ENCODE measurements at places on chromosomes 3 and 15.

DNA sequence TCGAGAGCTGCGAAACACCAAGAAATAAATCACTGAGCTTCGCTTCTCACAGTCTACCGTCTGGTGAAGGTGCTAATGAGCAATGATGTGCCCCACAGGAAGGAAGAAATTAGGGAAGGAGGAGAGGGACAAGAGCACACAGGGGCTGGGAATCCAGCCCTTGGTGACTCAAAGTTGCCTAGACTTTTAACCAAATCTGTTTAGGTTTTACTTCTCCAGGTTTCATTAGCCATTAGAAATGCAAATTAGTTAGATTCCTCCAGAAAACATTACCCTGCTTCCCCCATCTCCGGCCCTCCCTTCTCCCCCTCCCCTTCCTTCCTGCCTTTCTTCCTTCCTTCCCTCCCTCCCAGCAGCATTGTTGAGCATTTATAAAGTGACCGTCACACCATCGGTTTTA lies 59.3 kb upstream of the UBE2E1 start:
- DNase-seq: no peak

- DNase-seq: no peak
These were observed 32.9 kb upstream of the ALG1L2 start for GRCh38 chr3:130048726-130049125.

GRCh38 chr3:72595376-72595775 lies 252.9 kb downstream of the SHQ1 start:
- no peak for DNase-seq

- DNase-seq: no peak
These were observed 139.6 kb downstream of the CMSS1 start for GRCh38 chr3:99957151-99957796.

DNA sequence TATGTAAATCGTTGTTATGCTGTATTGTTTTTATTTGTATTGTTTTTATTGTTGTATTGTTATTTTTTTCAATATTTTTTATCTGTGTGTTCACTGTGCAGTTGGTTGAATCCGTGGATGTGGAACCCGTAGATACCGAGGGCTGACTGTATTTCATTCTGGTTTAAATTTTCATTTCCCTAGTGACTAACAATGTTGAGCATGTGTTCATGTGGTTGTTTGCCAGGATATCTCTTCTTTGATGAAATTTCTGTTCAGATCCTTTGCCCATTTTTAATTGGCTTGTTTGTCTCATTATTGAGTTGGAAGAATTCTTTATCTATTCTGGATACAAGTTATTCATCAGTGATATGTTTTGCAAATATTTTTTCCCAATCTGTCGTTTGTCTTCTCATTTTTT lies 29.7 kb downstream of the STOML1 start:
- DNase-seq: no peak

DNA sequence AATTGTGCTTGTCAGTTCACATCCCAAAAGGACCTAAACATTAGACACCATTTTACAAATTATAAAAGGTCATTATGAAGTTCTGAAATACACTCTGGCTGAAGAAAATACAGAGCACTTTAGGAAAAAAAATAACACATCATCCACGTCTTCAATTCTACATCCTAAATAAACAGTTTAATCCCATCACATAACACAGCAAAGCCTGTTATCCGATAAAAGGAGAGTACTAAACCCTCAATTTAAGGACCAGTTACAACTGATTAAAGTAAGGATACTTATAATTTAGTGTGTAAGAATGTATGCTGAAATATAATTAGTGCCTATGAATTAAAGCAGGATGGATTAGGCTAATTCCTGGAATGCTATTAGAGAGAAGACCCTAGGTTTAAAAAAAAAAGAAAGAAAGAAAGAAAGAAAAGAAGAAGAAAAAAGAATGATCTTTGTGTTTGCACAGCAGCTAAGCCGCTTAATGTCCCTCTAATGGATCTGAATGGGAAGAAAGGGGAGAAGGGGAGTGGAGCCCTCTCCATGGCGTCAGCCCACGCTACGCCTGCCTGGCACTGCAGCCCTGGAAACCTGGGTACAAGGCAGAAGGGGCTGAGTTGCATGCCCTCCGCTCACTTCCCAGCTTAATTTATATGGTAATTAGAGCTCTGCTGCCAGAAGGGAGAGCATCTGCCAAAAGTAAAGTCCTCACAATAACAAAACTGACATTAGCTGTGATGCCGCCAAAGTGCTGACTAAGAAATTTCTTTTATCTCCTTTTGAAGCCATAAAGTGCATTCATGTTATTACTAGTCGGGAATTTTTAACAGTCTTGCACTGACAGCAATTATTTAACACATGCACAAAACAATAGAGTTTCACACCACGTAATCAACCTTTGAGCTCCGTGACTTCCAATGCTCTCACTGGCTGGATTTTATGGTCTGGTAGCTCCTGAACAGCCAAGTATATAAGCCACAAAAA lies 90.0 kb downstream of the FSIP1 start:
- DNase-seq: no peak

- DNase-seq: no peak
These were observed 283.2 kb upstream of the SUCLG2 start for GRCh38 chr3:67937498-67938118.

DNA sequence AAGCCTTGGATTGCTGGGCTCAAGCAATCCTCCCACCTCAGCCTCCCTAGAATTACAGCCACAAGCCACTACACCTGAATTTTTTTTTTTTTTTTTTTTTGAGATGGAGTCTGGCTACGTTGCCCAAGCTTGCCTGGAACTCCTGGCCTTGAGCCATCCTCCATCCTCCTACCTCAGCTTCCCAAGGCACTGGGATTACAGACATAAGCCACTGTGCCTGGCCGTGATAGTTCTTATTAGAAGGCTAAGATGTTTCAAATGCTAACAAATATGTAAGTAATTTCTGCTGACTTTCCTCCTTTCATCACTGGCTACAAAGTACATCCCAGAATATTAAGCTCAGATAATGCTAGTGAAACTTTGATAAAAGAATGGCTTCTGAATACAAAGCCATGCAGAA lies 5.7 kb upstream of the SETMAR start:
- DNase-seq: no peak

- no peak for DNase-seq
These were observed 63.5 kb downstream of the EPHB1 start for GRCh38 chr3:134858441-134859035.

DNA sequence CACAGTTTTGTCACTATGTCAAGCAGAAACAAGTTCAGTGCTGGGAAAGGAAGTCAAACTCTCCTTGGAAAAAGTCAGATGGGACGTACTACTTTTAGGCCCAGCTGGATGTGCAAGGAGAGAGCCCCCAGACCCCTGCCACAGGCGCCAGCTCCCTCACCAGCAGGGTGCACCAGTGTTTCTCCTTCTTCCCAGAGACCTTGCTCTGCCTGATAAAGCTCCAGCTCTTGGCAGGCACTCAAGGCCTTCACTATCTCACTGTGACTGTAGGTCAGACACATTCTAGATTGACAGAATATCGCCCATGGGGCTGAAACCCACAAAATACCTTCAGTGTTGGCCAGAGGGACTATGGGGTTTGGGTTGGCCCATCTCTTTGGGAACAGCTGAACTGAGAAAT lies 54.8 kb upstream of the CHRNB4 start:
- DNase-seq: no peak

GRCh38 chr3:114411811-114412803 lies 118.3 kb downstream of the TIGIT start:
- no peak for DNase-seq

GRCh38 chr15:90762109-90762508 lies 45.0 kb downstream of the BLM start:
- no peak for DNase-seq

GRCh38 chr15:93202405-93202804 lies 113.4 kb upstream of the RGMA start:
- no peak for DNase-seq

GRCh38 chr3:13525827-13526625 lies 22.9 kb upstream of the FBLN2 start:
- DNase-seq: no peak

DNA sequence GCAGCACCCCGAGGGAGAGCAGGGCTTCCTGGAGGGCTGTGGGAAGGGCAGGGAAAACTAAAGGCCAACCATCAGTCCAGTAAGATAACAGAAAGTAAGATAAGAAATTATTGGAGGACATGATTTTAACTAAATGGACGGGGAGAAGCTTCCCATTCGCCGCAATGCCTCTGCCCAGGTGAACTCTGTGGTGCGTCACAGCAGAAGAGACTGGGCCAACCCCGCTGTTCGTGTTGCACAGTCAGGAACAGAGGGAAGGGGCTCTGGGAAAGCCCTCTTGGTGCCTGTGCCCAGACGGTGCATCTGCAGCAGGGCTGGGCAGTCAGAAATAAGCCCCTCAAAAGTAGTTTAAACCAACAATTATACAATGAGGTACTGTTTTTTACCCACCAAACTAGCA lies 284.1 kb downstream of the OCA2 start:
- DNase-seq: no peak

DNA sequence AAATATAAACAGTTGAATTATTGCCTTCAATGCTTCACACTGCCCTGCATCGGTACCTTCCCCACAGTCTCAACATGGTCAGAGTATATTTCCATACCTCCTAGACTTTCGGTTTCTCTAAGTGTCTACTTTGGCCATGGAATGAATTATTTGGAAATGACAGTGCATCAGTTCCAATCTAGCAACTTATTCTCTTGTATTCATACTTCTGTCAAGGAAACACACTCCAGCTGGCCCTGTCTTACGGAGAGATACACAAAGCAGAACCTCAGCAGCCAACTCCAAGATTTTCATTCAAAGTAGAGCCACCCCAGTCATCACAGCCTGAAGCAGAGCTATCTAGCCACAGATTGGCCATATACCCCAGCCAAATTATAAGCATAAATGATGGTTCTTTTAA lies 518.4 kb upstream of the UBE2E2 start:
- DNase-seq: no peak

- no peak for DNase-seq
These were observed 10.7 kb downstream of the BMF start for GRCh38 chr15:40097968-40098476.

DNA sequence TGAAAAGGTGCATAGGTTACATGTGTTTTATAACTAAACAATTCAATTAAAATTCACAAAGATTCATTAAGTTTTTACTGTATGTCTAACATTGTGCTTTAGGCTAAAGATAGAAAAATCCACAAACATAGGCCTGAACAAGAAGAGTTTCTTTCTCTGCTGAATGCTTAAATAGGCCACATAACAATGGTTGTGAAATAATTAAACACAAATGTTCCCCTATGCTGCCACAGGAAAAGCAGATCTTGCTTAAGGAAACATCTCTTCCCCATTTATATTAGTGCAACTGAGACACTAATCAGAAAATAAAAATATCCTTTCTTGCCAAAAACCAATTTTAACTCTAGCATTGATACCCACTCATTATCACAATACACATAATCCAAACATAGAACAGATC lies 725.4 kb upstream of the DPPA4 start:
- DNase-seq: no peak

GRCh38 chr3:171286580-171287249 lies 173.5 kb downstream of the TNIK start:
- DNase-seq: no peak

DNA sequence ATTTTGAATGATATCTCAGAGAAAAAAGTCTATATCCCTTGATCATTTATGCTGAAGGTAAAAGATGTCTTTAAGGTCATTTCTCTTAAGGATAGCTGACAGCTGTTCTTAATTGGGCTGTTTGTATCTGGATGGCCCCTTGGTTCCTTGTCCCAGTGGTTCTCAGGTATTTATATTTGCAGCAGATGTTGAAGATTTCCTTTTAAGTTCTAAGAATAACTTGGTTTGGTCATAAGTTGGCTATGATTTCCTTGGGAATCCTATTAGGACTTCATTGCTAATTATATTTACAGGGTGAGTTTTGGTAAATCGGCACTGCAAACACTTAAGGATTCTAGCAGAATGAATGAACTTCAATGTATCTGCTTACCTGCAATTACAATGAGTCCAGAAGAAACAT lies 460.4 kb upstream of the SGO1 start:
- no peak for DNase-seq

- DNase-seq: no peak
These were observed 71.5 kb downstream of the SEMA5B start for GRCh38 chr3:122955916-122956692.

- no peak for DNase-seq
These were observed 57.8 kb downstream of the GRIP2 start for GRCh38 chr3:14482271-14482721.

- no peak for DNase-seq
These were observed 44.3 kb downstream of the CD200R1L start for GRCh38 chr3:112802338-112802737.

- DNase-seq: no peak
These were observed 105.4 kb upstream of the CCDC54 start for GRCh38 chr3:107271787-107272387.

DNA sequence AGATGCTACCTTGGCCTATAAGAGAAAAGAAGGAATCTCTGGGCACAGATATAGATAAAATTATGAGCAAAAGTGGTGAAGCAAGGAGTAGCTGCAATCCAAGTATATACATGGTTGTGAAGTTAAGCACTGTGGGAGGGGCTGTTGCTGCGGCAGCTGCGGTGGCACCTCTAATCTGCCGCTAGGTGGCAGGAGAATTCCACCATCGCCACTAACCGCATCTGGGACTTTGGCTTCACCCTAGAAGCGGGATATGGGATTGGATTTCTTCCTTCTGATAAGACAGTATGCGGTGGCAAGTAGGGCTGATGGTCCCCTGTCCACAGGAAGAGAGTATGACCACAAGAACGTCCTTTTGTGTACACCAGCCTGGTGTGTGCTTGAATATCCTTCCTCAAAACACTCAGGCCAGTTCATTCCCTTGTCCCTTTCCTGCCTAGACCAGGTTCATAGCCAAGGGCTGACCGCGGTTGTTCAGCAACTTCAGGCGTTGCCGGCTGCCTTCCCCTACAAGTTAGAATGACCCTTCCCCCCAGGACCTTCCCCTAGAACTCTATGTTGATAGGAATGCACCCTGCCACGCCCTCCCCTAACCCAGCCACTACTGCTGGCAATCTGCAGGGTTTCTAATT lies 5.1 kb downstream of the MAGEL2 start:
- no peak for DNase-seq

DNA sequence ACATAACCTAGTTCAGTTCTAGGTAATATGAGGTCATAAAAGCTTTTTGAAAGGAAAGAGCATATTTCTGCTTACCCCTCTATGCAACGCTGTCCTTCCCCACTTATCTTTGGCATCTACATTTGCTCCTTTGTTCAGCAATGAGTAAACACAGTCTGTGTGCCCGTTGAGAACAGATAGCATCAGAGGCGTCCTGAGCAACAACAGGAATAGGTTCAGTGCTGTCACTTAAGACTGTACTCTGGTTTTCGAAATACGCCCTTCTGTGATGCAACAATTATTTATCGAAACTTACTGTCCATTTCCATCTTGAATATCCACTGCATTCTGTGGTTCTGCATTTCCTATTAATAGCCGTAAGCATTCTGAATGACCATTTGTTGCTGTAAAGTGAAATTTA lies 84.4 kb downstream of the BTD start:
- DNase-seq: no peak

- no peak for DNase-seq
These were observed 57.5 kb downstream of the RBPMS2 start for GRCh38 chr15:64717735-64718495.

DNA sequence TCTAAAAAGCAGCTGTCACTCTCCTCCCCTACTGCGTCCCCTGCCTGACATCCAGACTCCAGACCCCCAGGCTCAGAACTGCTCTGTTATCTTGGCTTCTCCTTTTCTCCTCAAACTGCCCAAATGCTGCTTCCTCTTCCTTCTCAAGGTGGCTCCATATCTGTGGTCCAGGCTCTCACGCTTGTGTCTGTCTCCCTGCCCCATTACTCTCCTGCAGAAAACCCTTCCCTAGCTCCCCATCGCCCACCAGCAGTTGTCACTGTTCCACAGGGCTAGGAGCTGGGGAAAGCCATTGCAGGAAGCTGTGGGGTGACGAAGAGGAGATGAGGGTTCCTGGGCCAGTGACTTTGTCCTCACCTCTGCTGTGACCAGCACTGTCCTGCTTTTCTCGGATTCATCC lies 30.7 kb upstream of the CGNL1 start:
- DNase-seq: no peak
